Activated naive CD4-positive, alpha-beta T cell treated with anti-CD3 and anti-CD28 coated beads, Interleukin-2, amount 10 ng/mL, durations not matched to agents 7 days and 5 days (primary cell): ENCODE measurements at places on chromosomes 7 and 10.

GRCh38 chr10:178208-178607 is 43.0 kb downstream of the ZMYND11 start:
- DNase-seq = no peak

DNA sequence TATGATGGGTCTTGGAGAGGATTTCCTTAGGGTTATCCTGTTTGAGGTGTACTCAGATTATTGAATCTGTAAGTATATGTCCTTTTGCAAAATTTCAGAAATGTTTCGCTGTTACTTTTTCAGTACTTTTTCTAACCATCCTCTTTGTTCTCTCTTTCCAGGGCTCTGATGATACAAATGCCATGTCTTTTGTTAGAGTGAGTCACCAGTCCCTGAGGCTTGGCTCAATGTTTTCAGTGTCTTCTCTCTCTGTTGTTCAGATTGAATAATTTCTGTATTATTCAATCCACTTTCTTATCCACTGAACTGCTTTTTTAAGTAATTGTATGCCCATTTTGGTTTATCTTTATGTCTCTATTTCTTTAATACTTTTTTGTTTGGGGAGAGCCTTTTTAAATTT is 449.4 kb downstream of the TNS3 start:
- no peak for DNase-seq

DNA sequence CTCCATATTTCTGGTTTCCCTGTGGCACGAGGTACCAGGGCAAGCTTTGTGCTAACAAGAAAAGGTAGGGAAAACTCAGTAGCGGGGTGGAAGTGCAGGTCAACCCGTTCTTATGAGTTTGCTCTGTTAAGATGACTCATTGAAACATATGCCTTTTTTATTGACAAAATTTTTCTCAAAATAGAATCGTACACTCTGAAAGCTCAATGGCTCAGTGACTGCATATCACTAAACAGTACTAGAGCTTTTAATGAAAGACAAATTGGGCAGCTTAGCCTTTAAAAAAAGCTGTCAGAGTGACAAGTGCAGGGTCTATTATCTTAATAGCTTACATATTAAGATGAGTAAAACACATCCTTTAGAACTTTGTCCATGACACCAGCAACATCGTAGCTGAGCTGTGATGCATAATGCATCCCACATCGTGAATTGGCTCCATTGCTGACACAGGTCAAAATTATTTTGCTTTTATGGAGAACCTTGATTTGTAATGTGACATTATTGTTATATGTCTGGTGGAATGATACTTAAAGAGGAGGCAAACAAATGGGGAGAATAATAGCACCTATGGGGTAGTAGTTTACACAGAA is 264.4 kb downstream of the ETV1 start:
- no peak for DNase-seq

GRCh38 chr10:106775127-106775526 is 389.4 kb downstream of the SORCS1 start:
- DNase-seq = no peak

DNA sequence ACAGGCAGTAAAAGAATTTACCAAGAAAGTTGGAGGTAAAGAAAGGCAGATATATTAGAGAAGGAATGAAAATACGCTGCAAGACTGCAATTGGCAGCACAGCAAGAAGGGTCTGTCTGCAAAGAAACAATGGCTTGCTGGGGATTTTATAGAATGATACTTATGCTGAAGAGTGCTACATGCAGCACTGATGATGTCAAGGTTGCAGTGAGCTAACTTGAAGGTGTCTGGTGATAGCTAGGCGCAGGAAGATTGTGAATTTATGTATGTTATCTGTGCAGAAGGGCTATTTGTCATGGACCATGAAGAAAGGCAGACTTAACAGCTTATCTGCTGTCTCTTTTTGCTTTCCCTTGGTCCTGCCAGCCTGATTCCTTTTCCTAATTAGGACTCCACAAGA is 319.3 kb upstream of the KMT2E start:
- DNase-seq = no peak

DNA sequence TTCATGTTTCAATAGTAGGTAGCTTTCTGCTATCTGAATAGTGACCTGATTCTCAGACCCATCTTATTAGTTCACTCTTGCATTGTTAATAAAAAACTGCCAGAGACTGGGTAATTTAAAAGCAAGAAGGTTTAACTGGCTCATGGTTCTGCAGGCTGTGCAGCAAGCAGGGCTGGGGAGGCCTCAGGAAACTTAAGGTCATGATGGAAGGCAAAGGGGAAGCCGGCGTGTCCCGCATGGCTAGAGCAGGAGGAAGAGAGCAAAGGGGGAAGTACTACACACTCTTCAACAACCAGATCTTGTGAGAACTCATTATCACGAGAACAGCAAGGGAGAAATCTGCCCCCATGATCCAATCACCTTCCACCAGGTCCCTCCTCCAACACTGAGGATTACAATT is 185.2 kb upstream of the PITRM1 start:
- no peak for DNase-seq

- DNase-seq = no peak
Observed at GRCh38 chr7:94472608-94473007, 37.0 kb upstream of the CASD1 start.

DNA sequence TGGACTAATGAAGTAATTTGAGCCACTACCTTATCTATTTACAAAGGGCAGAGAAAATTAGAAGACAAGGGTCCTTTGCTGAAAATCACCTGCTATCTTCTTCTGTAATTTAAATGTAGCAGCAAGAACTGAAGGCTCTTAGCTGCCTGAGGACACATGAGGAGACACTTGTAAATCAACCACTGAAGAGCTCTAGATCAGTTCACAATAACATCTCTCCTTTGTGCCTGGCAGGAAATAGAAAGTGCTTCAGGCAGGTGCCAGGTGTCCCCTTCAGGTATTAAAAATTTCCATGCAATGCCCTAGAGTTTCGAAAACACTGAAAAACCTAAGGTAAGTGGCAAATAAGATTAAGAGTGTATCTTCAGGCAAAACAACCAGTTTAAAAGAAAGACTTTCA is 474.6 kb downstream of the GRM8 start:
- DNase-seq = no peak

DNA sequence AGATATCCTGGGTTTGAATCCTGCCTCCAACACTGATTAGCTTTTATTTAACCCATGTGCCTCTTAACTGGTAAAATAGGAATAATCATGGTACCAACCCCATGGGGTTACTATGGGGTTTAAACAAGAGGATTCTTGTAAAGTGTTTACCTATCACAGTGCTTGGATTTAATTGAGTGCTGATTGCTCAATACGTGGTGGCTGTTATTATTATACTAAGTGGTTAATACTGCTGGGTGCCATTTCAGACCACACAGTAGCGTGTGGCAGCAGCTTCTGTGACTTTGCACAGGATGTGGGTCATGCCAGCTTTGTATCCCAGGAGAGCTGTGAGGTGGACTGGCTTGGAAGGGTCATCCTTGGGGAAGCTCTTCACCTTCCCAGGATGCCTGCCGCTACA is 177.2 kb downstream of the SEC23IP start:
- no peak for DNase-seq

DNA sequence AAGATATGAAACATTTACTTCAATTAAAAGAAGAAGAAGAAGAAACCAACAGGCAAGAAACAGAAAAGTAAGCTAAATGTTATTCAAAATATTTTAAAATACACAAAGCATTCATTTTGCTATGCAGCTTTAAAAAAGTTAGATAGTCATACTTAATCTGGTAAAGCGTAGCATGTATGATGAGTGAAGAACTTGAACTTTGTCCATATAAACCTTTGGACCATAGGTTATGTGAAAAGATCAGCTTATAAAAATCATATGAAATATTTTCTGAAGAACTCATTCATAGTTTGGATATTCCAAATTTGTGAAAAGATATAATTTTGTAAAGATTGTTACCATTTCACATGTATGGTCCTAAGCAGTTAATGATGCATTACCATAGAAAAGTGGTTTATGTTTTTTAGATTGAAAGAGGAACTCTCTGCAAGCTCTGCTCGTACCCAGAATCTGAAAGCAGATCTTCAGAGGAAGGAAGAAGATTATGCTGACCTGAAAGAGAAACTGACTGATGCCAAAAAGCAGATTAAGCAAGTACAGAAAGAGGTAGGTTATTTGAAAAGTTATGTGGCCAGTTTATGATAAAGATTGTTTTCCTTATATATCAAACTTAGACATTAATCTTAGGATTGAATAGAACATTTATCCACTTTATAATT is 37.3 kb downstream of the KIF20B start:
- no peak for DNase-seq

GRCh38 chr7:131489881-131490280 is 66.5 kb downstream of the PODXL start:
- no peak for DNase-seq

DNA sequence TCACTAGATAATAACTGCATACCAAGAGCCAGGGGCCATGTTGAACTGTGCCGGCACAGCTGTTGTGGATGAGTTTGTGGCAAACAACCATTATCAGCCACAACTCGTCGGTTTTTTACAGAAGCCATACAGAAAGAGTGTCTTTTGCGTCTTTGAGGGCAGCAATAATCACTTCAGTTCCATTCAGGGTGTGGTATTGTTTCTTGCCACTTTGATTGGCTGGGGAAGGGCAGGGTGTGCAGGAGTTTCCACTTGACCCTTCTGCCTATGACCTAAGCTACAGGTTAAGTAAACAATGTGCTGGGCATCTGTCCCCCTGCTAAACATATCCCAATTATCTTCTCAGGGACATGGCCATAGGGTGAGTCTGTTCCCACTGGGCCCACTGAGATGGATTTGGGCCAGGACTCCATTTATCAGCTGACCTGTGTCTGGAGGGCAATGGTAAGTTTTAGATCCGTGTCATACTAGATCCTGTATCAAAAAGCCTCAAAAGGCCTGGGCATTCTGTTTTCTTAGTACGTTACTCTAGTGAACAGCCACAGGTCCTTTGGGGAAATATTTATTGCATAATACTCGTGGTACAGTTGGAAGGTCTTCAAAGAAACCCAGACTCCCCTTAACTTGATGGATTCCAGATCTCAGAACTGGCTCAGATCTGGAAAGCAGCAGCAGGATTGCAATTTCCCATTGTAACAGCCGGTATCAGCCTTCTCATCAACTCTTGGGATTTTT is 15.9 kb downstream of the ZNF3 start:
- DNase-seq = no peak
